ENCODE measurements at places on chromosomes 1 and 21. TPM values are rescaled to one million over a fixed set of nuclear protein-coding genes. Genes with fewer than 3 reads are reported as not detected.

FMO2 gene
- polyA plus RNA-seq: 2.5 TPM

DNA sequence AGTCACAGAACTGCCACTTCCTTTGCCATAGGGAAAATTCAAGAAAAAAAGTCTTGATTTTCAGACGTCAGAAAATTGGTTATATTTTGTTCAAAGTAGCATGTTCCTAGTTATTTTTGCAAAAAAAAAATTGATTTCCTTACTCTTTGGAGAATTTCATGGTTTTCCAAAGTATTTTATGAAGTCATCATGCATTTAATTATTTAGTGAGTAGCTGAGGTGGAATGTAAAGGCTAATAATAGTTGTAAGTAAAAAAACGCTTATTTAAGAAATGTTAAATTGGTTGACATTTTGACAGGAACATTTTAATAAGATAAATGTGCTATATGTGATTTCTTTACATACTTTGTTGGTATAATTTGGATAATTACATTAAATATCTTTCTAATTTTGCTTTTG lies 20.8 kb downstream of the TSEN15 start:
- no peak overlapping the region for H3K4me3 ChIP-seq
- no peaks in the 10 kb centered on the region for H3K27me3 ChIP-seq
- no peaks in the 10 kb centered on the region for H3K36me3 ChIP-seq
- no peak for DNase-seq

LCE3E gene
- polyA plus RNA-seq: not detected

DNA sequence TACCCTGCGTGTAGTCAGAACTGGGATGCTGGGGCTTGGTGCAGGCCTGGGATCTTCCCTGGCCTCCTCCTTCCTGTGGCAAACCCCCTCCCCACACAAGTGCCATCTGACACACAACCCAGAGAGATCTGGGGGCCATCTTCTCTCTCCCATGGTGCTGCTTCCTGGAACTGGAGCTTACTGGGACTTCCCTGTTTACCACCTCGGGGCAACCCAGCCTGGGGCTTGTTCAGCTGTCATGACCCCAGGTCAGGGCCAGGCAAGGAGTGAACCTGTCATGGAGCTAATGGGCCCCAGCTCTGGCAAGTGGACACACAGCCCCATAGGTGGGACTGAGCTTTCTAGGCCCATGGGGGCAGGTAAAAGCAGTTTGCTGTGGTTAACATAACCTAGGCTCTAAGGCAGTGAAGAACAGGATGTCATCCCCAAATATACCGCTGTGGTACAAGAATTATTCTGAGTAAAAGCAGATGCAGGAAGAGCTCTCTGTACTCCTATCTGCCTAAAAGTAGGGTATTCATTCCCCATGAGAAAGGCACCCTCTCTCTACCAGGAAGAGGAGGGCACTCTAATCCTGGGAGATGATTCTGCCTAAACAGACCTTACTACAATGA lies 2.4 kb downstream of the TRIM11 start:
- no peak overlapping the region for H3K4me3 ChIP-seq
- H3K27me3 ChIP-seq: no peaks in the 10 kb centered on the region
- no peaks in the 10 kb centered on the region for H3K36me3 ChIP-seq
- no peak overlapping the region for H3K27ac ChIP-seq
- DNase-seq: no peak

NUP210L gene
- 77.2 TPM for polyA plus RNA-seq

NR5A2 gene
- polyA plus RNA-seq: 1.3 TPM

DNA sequence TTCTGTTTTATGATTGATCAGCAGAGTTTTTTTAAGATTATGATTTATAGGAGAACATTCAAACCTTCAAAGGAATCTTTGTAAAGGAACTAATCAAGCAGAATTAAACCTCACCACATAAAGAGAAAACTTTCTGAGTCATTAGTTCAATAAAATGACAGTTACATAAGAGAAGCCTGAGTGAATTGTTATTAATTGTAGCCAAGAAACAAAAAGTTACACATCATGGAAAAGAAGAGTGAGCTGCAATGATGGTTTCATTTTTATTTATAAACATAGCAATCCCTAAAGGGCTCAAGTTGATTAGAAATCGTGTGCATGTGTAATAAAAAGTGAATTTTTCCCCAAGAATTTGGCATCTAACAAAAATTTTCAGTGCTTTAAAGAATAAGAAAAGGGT lies 731.4 kb downstream of the LTN1 start:
- no peaks in the 10 kb centered on the region for H3K4me1 ChIP-seq
- no peak overlapping the region for H3K27ac ChIP-seq
- H3K36me3 ChIP-seq: no peaks in the 10 kb centered on the region
- no peak overlapping the region for H3K4me3 ChIP-seq
- DNase-seq: no peak
- no peaks in the 10 kb centered on the region for H3K27me3 ChIP-seq

- H3K4me3 ChIP-seq: no peak overlapping the region
- H3K36me3 ChIP-seq: no peaks in the 10 kb centered on the region
- DNase-seq: no peak
These were observed 31.2 kb downstream of the KCNA10 start for GRCh38 chr1:110487726-110488125.

DNA sequence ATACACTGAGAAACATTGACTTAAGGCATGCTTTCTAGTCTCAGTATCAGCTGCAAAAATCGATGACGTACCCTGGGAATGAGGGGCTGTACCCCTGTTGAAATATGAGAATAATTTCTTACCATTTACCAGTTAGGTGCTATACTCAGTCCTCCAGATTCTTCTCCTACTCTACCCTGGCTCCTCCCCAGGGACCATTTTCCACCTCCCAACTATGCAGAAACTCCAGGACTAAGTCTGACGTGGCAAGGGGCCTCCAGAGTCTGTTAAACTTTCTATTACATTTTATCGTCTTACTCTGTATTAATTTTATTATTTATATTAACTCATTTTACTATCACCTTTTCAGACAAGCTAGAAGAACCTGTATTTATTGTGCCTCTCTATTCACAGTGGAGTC lies 124.3 kb downstream of the CYYR1 start:
- H3K36me3 ChIP-seq: no peaks in the 10 kb centered on the region
- no peaks in the 10 kb centered on the region for H3K4me1 ChIP-seq
- H3K4me3 ChIP-seq: no peak overlapping the region
- H3K27me3 ChIP-seq: no peaks in the 10 kb centered on the region
- no peak for DNase-seq
- no peak overlapping the region for H3K27ac ChIP-seq

AK5 gene
- polyA plus RNA-seq: 28.0 TPM

DNA sequence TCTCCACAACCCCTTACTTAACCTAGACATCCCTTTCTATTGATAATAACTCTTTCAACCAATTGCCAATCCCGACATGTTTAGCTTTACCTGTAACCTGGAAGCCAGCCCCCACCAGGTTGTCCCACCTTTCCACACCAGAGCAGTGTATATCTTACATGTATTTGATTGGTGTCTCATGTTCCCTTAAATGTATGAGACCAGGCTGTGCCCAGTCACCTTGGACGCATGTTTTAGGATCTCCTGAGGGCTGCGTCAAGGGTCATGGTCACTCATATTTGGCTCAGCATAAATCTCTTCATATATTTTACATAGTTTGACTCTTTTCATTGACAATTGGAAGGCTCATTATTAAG lies 5.3 kb upstream of the SLC19A1 start:
- peaks cover 10% of the 10 kb centered on the region for H3K4me1 ChIP-seq
- no peak overlapping the region for H3K27ac ChIP-seq
- no peaks in the 10 kb centered on the region for H3K36me3 ChIP-seq
- H3K4me3 ChIP-seq: no peak overlapping the region
- no peak for DNase-seq
- H3K27me3 ChIP-seq: no peaks in the 10 kb centered on the region

DNA sequence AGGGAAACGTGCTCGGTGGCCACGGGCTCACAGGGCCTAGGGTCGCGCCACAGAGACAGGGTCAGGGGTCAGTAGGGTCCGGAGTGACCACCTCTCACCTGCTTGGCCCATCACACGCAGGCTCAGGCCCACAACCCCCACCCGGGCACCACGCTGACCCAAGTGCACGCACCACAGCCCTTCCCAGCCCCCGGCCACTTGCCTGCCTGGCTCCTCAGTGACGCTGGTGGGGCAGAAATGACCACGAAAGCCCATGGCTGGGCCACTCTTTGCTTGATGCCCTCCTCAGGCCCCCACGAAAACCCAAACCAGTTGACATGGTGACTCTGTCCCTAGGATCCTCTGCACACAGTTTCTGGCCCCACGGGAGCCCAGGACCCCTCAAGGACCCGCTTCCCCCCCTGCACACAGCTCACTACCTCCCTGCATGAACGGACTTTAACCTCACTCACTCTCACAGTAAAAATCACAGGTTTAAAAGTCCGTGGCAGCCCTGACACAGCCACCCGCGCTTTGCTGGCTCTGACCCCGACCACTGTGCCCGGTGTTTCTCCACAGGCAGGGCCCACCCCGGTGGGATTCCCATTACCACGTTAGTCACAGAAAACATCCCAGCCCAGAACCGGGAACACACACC lies 20.7 kb downstream of the NADK start:
- no peak for DNase-seq
- H3K27ac ChIP-seq: no peak overlapping the region
- no peaks in the 10 kb centered on the region for H3K4me1 ChIP-seq

DNA sequence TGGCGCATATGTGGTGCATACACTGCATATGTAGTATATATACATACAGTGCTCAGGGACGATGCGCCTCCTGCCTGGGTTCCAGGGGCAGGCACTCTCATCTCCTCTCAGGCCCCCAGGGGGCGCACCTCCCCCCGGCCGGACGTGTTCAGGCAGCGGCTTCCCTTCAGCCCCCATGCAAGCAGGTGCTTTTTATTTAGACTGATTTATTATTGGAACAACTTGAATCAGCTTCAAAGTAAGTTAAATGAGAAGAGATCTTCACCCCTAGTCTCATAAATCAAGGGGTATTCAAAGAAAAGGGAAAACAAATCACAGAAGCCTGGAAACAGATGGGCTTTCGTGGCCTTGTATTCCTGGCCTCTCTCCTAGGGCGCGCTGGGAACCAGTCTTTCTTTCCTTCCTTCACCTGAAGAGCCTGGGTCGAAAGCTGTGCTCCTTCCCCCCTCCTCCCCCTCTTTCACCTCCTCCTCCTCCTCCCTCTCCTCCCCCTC lies 64.6 kb downstream of the UBIAD1 start:
- no peaks in the 10 kb centered on the region for H3K27me3 ChIP-seq
- no peak overlapping the region for H3K4me3 ChIP-seq
- H3K27ac ChIP-seq: no peak overlapping the region
- no peaks in the 10 kb centered on the region for H3K4me1 ChIP-seq

G0S2 gene
- 59.1 TPM for polyA plus RNA-seq

- no peak for DNase-seq
- H3K4me1 ChIP-seq: no peaks in the 10 kb centered on the region
- no peak overlapping the region for H3K4me3 ChIP-seq
- no peaks in the 10 kb centered on the region for H3K27me3 ChIP-seq
These were observed 34.4 kb upstream of the CYP4B1 start for GRCh38 chr1:46764402-46764801.

GRCh38 chr21:45876381-45877170 lies 105.0 kb upstream of the COL6A1 start:
- H3K36me3 ChIP-seq: no peaks in the 10 kb centered on the region
- H3K4me1 ChIP-seq: no peaks in the 10 kb centered on the region
- DNase-seq: no peak
- no peaks in the 10 kb centered on the region for H3K27me3 ChIP-seq
- H3K27ac ChIP-seq: no peak overlapping the region

Measured in testis (tissue), 5 donors.